Cerebellar nuclear complex (tissue), 1 donor: ENCODE measurements at places on chromosomes 7 and 10.

GRCh38 chr10:79243181-79244067 is 103.8 kb upstream of the PPIF start:
- DNase-seq, result no peak

DNA sequence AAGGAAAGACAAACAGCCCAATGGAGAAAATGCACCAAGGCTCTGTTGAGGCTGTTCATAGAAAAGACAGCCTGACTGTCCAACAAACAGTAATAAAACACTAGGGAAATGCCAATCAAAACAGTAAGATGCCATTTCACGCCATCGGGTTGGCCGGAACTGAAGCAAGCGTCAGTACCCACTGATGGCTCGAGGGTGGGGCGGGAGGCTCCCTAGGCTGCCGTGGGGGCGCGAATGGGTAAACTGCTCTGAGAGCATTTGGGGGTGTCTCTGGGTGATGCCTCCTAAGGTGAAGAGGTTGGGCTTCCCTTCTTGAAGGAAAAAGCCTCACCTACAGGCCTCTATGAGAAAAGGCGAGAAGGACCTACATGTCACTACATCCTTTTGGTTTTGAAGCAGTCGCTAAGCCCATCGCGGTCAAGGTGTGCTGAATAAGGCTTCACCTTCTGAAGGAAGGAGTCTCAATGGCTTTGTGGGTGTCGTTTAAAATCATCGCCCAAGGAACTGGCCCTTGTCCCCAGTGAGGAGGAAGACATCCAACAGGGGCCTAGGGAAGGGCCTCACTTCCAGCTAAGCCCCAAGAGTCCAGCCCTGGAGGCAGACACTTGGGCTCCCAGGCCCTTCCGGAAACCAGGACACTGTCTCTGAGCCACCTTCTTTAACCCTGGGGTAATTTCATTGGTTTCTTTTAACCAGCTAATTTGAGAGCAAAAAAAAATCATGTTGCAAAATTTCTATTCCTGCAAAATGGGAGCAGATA is 98.5 kb upstream of the PPP2R2D start:
- no peak for DNase-seq

DNA sequence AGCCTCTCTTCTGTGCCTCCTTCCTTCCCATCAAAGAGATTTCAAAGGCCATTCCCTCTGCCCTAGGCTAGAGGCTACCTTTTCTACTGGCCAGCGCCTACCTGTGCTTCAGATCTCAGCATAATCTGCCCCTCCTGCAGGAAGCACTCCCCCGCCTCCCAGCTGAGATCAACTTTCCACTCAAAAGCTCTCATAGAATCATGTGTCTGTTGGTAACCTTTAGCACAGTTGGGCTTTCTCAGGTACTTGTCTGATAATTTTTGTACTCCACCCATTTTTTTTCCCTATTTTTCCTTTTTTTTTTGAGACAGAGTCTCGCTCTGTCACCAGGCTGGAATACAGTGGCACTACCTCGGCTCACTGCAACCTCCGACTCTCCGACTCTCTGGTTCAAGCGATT is 231.0 kb upstream of the PRSS58 start:
- DNase-seq, result no peak

- DNase-seq, result no peak
Measured at GRCh38 chr10:88661577-88661976, 2.7 kb upstream of the LIPF start.

- no peak for DNase-seq
Measured at GRCh38 chr7:137082391-137082790, 213.9 kb downstream of the CHRM2 start.

GRCh38 chr10:77741746-77742145 is 104.1 kb upstream of the KCNMA1 start:
- no peak for DNase-seq

DNA sequence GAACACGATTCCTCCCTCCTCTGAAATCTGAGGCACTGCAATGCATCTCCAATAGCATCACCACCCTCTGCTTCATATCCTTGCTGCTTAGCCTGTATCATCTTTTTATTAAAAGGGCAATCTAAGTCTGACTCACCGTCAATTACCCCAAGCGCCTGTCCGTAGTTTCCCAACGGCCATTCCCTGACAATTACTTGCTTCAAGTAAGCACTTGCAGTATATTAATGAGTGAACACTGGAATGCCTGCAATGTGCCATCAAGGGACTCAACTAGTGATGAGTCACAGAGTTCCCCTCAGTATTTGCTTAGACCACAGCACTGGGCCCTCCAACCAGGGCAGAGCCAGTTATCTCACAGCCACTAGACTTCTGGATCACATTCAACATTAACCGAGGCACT is 19.5 kb upstream of the PPP1R3C start:
- DNase-seq, result no peak

- no peak for DNase-seq
Measured at GRCh38 chr10:126186766-126187165, 201.5 kb downstream of the ADAM12 start.

DNA sequence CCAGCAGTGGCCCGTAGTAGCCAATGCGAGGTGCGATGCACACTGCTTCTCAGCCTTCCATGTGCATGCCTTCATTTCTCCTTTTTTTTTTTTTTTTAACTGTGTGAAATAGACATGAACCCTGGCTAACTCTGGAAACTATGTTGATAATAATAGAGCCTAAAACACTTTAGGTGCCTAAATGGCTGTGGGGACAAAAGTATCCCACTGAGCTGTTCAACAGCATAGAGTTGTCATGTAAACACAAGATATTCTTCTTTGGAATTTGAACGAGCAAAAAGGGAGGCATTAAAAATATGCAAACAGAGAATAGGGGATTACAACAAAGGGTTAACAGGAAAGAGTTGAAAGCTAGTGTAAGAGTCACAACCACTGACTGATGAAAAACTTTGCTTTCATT is 162.1 kb upstream of the NOBOX start:
- no peak for DNase-seq

DNA sequence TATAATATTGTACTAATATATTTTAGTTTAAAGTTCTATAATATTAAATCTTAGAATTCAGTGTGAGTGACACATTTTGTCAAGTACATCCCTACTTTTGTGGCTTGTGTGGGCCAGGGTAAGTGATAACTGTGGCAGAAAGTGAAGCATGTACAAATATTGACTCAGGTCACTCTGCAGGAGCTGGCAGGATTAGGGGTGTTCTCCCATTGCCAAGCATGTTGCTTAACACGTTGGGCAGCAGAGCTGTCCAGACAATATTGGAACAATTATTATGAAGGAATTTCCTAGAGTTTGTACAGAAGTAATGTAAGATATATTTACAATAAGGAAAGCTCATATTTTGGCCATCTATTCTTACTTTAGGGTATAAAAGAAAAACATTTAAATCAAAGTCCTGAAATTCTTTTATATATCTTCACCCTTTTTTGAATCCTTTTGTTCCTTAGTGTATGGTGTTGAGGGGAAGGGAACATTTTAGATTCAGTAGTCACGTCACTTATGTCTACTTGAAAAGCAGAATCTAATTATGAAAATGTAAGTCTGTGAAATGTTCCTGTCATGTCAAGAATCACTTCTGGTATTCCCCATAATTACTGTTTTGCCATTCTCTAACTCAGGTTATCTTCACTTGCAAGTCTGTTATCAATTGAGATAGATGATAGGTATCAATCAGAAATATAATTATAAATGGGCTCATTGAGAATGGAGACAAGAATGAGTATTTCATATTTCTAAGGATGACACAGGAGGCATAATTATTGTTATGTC is 4.0 kb downstream of the HDAC9 start:
- no peak for DNase-seq

GRCh38 chr7:86598311-86598710 is 45.4 kb upstream of the GRM3 start:
- DNase-seq, result no peak

- no peak for DNase-seq
Measured at GRCh38 chr10:121764233-121764942, 163.4 kb downstream of the ATE1 start.

DNA sequence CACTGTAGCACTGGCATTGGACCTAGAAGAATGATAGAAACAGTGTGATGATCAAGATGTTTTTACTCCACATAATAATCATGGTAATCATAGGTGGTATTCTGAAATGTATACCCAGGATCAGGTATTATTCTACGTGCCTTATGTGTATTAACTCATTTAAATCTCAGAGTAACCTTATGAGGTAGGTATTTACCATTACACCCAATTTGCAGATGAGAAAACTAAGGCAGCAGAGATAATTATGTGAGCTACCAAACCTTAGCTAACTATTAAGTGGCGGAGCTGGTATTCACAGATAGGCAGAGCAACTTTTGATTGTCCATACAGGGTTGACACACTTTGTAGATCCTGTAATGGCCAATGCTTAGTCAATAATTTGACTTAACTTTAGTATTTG is 2.5 kb downstream of the CAMK1D start:
- no peak for DNase-seq

DNA sequence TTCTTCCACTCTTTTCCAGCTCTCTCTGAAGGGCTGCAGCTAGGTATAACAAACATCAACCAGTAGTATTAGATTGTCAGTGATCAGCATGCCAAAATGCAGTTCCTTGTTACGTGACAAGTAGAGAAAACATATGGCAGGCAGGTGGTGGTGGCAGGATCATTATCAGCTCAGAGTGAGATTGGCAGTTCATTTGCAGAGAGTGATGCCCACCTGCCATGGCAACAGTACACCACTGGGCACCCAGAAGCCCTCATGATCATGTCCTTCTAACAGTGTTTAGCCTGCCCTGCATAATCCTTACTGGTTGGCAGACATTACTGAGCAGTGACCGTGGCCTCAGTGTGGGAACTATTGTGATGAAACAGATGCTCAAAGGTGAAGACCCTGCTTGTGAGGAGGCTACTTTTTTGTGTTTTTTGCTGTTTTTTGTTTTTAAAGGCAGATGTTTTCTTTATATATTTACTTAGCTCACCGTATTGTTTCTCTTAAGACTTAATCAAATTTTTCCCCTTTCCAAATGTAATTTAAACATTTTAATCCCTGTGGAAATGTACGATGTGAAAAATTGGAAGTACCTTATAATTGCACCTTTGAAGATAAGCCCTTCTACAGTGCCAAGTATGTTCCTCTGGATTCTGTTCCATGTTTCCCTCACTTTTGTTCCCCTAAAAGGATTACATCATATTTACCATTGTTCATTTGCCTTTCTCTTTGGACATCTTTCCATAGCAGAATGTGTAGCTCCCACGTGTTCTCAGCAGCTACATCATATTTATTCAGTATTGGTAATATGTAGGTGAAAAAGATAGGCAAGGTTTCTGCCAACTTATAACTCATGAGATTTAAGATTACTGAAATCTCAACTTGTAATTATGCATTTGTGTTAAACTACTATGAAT is 179.6 kb downstream of the SND1 start:
- peak; percentile 68 for DNase-seq

DNA sequence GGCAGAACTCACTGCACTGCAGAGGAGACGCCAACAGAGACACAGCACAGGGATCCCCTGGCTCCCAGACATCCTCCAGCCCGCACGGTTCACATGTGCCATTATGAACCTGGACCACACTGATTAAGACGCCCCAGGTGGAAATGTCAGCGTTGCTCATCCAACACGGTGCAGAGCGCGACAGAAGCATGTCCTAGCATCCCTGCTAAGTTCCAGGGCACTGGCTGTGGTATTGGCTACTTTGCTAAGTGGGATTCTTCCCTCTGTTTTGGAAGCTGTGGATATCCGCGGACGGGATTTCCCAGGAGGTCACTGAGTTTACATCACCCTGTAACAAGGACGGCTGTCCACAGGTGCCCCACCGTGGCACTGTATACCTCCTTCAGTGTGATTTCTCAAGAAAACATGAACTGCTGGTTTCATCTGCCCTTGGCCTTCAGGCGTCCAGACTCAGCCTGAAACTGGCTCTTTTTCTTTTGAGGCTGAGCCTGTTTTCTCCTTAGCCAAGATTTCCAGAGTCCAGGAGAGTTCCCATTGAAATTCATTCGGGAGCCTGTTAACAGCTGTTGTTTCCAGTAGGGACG is 324.0 kb downstream of the WDR37 start:
- DNase-seq, result no peak

GRCh38 chr10:114359041-114359952 is 45.0 kb downstream of the AFAP1L2 start:
- DNase-seq, result no peak

GRCh38 chr10:100805543-100806355 is 60.4 kb downstream of the PAX2 start:
- no peak for DNase-seq

GRCh38 chr10:126806498-126806897 is 98.7 kb upstream of the DOCK1 start:
- no peak for DNase-seq

GRCh38 chr10:124650820-124651401 is 93.3 kb downstream of the FAM53B start:
- DNase-seq, result no peak

GRCh38 chr7:52482076-52482475 is 553.4 kb upstream of the POM121L12 start:
- DNase-seq, result no peak

DNA sequence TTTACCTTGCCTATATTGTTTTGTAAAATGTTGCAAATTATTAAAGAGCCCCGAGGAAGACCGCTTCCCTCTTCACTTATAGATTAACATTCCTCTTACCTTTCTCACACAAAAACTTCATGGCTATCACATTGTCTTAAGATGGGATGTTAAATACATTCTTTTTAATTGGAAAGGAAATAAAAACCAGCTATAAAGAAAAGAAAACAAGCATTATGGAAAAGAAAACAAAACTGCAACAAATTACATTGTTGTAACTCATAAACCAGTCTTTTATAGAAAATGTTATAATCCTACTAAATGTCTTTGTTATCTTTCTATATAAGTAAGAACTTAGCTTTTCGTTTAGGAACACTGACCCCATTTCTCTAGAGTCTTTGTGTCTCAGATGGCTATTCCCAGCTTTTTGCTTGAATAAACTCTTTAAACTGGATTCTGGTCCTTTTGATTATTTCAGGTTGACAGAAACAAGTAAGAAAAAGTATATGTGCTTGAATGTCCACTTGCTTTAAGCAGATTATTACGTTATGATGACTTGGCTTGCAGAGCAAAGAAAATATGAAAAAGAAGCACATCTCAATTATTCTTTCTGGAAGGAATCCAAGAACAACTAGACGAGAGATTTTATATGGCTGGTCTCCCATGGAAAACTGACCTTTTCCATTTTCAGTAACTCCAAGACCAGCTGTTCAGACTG is 128.2 kb downstream of the AKR1D1 start:
- DNase-seq, result no peak

DNA sequence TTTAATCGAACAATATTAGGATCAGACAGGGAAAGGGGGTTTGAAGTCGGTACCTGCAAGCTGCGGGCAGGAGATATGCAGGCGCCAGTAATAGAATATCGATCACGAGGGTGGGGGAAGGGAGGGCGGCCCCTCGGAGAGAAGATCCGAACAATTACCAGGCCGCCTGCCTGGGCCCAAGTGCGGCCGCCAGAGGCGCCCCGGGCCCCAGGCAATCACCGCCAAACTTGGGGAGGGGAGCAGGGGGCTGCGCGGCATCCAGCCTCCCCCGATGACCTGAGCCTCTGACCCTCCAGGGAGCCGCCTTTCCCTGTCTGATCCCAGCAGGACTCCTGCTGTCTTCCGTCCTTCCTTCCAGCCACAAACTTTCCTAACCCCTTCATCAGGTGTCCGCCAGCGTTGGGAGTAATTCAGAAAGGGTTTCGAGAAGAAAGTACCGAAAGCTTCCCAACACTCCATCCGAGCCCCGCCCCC is 1.1 kb downstream of the NKX1-2 start:
- DNase-seq, result no peak

- DNase-seq, result no peak
Measured at GRCh38 chr7:33986951-33987947, 81.9 kb downstream of the BMPER start.

GRCh38 chr7:49636400-49636799 is 137.0 kb upstream of the VWC2 start:
- no peak for DNase-seq

GRCh38 chr10:118768041-118768919 is 13.5 kb upstream of the CACUL1 start:
- DNase-seq, result no peak
